ENCODE measurements at places on chromosomes 1 and 21.

GRCh38 chr21:44424608-44425306, 30.6 kb upstream of the LRRC3 start:
- no peak for DNase-seq

DNA sequence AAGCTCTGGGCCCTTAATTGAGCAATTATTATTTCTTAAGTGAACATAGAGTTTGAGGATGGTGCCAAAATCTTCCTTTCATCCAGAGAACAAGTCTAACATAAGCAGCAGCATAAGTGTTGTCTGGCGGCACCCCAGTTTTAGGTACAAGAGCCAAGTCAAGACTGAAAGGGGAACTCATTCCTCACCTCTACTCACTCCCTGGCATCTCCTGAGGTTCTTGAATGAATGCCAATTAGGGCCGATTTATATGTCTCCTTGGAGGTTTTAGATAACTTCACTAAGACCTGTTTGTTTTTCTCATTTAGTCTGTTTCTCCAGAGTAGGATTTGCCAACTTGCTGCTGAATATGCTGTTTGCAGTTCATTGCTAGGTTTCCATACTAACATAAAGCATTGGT, 42.6 kb upstream of the ADGRL2 start:
- DNase-seq = no peak

GRCh38 chr1:245412306-245412705, 257.5 kb downstream of the KIF26B start:
- DNase-seq = no peak

GRCh38 chr1:108832929-108833328, 24.0 kb downstream of the AKNAD1 start:
- DNase-seq = no peak

Measured in breast epithelium (tissue), 4 donors.